ENCODE measurements at places on chromosomes 1 and 21.

- DNase-seq = no peak
Observed at GRCh38 chr1:7810395-7810794, 26.3 kb downstream of the PER3 start.

GRCh38 chr1:77796695-77797405 lies 17.4 kb downstream of the MIGA1 start:
- DNase-seq = no peak

- DNase-seq = no peak
Observed at GRCh38 chr1:243715285-243715684, 134.8 kb downstream of the AKT3 start.

- DNase-seq = no peak
Observed at GRCh38 chr1:17632106-17632505, 92.6 kb downstream of the ARHGEF10L start.

DNA sequence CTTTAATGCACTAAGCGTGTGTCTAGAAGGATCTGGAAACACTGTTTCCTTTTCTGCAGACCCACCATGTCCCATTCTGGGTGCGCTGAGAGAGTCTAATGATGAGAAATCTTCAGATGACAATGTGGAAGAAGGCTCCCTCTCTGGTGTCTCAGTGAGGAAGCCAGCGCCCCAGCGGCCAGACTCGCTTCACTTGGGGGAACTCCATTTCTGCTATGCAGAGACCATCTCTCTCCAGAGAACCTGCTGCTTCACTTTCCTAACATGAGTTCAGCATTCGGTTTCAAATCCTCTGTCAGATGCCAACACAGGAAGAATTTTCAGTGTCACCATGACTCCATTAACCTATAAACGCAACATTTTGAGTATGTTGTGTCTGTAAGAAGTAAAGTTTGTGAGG lies 121.8 kb downstream of the SYF2 start:
- DNase-seq = no peak

- no peak for DNase-seq
Observed at GRCh38 chr1:202237052-202237451, 43.5 kb downstream of the LGR6 start.

DNA sequence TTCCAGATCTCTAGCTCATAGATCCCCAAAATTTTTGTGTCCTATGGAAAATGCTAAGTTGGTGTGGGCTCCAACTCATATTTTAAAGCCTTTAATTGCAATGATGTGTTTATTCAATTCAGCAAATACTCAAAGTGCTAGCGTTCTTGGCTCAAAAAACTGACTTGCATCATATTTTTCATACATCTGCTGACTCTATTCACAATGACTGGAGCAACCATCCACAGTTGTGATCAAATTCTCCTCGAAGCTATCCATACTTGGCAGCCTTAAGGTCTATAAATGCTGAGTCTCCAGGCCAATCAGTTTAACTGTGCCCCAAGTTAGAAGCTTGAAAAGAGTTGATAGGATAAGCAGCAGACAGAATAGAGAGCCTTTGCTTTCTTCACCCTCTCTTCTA lies 2.9 kb upstream of the ATP1A1 start:
- DNase-seq = no peak

DNA sequence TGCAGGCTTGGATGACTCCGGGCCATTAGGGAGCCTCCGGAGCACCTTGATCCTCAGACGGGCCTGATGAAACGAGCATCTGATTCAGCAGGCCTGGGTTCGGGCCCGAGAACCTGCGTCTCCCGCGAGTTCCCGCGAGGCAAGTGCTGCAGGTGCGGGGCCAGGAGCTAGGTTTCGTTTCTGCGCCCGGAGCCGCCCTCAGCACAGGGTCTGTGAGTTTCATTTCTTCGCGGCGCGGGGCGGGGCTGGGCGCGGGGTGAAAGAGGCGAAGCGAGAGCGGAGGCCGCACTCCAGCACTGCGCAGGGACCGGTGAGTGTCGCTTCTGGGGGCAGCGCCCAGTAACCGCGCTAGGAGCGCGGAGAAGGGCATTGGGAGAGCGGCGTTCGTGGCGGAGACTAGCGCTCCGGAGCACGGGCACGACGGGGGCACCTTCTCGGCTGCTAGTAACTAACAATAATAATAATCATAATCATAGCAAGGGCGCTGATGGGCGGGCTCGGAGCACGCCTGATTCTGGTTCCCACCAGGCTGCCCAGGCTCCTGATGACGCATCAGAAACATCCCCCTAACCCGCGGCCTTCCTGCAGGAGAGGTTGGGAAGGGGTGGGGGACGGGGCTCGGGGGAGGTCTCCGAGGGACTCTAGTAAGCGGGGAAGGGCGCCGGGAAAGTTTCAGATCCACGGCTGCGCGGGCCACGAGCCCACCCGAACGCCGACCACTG lies at the start of gene MX1:
MX1 (plus strand) TSS at position 286 of the 722 bp plus-strand sequence. CDS start 5,832 bp downstream, outside the sequence.
- DNase-seq = peak; percentile 42

- DNase-seq = no peak
Observed at GRCh38 chr1:6007318-6008083, 15.3 kb upstream of the NPHP4 start.

GRCh38 chr1:32919811-32920733 lies 18.9 kb upstream of the TMEM54 start:
- DNase-seq = no peak

DNA sequence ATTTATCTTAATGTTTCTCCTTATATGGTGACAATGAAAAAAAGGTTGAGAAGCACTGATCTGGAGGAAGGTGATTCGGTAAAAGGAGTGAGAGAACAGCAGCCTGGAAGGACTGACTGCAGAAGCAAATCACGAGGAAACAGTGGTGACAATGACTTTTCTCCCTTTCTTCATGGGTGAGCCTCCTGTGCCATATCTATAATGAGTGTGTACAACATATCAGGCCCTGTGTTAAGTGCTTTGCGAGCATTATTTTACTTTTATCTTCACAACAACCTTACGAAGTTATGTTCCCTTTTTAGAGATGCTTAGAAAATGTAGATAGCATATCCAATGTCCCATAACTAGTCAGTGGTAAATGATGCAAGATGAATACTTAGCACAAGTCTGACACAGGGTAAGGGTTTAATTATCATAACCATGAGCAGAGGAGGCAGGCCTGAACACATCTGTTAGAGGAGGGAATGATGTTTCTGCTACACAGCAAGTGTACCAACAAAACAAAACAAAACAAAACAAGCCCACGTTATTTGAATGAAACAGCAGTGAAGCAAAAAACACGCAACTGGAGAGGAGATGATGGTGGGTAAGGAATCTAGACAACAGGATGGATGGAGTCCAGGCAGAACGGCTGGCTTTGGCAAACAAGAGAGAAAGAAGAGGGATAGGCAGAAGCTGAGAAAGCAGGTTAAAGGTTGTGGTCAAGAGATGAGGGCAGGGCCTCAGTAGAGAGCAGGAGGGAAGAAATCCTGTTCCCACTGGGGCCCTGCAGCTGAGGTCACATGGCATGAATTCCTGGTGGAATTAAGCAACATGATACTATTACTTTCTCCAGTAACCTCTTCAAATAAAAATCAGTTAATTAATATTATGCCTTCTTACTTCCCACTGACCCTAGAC lies 29.6 kb downstream of the GNG12 start:
- no peak for DNase-seq

DNA sequence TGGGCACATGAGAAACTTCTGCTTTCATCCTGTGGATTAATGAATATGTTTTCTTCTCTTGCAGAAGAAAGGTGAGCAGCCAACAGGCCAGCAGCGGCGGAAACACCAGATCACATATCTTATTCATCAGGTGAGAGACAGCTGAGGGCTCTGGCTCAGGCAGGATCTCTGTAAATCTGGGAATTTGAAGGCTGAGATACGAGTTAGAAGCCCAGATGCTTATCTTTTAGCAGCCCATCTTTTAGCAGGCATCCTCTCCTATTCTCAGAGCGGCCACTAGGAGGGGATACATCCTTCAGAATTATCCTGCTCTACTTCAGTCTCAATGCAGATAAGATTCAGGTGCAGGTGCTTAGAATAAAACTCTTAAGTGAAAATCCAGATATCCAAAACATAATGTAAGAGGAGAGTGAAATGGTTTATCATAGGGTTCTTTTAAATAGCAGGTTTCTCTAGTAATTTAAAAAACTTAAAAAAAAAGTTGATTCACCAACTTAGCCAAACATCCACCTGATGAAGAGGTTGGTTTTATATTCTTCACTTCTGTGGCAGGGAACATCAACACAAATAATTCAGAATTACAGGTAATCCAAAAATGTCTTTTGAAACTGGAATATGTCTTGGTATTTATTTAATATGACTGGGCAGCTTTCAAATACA lies 19.3 kb downstream of the SH2D2A start:
- DNase-seq = no peak

- DNase-seq = no peak
Observed at GRCh38 chr1:19762175-19762779, 37.4 kb downstream of the TMCO4 start.

GRCh38 chr1:151196292-151196800 lies 2.0 kb upstream of the PIP5K1A start:
- no peak for DNase-seq

- no peak for DNase-seq
Observed at GRCh38 chr1:65512383-65512782, 91.9 kb downstream of the LEPR start.

DNA sequence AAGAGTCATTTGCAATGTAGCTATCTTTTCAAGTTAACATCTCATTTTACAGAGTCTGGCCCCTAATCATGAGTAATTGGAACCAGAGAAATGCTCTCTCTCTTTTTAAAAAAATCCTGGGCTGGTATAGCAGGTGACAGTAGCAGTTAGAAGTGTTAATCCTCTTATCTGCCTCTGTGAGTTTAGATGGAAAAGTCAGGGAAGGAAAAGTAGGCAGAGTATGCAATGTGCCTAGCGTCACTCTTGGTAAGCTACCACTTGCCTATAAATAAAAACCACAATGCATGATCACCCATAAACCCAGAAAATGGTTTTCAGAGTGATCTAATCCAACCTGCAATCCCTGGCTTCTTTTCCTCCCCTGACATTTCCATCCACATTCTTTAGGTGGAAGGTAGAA lies 43.2 kb downstream of the UTP25 start:
- no peak for DNase-seq

DNA sequence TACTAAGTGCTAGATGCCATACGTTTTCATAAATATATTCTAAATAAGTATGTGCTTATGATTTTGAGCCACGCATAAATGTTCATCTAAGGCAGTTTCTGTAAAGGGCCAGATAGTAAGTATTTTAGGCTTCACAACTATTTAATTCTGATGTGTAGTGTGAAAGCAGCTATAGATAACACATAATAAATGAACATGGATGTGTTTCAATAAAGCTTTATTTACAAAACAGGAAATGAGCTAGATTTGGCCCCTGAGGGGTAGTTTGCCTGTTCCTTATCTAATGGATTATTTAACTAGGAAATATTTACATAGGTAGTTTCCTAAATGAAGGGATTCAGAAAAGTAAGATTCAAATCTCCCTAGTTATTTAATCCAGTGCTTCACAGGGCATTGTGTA lies 557.6 kb upstream of the PKN2 start:
- DNase-seq = no peak

DNA sequence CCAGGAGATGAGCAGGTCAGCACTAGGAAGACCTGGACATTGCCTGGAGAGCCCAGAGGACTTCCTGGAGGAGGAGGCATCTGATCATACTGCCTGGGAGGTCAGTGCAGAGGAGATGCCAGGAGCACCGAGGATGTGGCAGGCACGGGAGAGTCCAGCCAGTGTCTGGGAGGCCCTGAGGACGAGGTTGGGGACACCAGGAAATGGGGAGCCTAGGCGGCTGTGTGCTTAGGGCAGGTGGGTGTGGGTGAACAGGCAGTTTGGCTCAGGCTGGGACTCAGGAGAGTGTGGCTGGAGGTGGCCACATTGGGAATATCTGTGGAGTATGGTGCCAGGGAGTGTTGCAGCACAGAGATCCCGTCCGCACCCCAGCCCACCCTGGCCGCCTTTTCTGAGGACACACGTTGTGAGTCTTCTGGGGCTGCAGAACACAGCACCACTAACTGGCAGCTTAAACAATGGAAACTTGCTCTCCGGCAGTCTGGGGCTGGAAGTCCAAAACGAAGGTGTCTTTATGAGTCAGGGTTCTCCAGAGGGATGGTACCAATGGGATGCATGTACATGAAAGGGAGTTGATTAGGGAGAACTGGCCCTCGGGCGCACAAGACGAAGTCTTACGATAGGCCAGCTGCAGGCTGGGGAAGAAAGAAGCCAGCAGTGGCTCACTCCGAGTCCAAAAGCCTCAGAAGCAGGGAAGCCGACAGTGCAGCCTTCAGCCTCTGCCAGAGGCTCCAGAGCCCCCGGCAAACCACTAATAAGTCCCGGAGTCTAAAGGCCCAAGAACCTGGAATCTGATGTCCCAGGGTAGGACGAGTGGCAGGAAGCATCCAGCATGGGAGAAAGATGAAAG lies 58.0 kb downstream of the FAAP20 start:
- no peak for DNase-seq

GRCh38 chr1:41394959-41395956 lies 34.0 kb downstream of the FOXO6 start:
- DNase-seq = no peak

GRCh38 chr1:41892301-41892781 lies 26.4 kb downstream of the HIVEP3 start:
- DNase-seq = no peak

DNA sequence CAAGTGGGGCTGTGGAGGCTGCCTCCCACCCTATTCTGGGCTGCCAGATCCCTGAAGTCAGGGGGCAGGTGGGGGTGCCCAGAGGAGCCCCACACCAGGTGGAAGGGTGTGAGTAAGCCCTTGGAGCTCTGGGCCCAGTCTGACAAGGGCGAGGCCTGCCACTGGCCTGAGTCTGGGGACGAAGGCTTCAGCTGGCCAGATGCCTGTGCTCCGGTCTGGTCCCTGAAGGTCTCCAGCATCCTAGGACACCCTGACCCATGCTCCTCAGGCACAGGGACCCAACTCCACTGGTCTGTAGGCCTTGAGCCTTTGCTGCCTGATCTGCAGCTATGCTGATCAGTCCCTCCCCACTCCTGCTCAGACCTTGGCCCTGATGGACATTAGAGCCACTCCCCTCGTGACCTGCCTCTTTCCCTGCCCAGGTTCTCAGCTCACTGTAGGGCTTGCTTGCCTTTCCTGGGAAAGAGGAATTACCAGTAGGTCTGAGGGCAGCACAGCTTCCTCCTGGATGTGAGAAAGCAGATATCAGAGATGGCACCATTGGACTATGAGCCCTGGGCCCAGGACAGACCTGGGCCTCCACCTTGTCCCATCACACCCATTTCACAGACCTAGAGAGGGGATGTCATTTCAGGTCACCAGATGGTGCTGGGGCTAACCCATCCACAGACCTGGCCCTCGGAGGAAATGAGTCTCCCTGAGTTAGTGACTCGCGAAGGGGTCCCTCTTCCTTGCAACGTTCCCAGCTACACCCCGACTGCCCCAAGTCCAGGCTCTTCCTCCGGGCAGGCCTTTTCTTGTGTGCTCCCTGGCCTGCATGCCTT lies 32.8 kb upstream of the CSF3R start:
- no peak for DNase-seq

Measured in activated CD8-positive, alpha-beta memory T cell treated with anti-CD3 and anti-CD28 coated beads for 48 hours (primary cell).